Effector CD8-positive, alpha-beta T cell (primary cell): ENCODE measurements at places on chromosomes 11 and 22.

DNA sequence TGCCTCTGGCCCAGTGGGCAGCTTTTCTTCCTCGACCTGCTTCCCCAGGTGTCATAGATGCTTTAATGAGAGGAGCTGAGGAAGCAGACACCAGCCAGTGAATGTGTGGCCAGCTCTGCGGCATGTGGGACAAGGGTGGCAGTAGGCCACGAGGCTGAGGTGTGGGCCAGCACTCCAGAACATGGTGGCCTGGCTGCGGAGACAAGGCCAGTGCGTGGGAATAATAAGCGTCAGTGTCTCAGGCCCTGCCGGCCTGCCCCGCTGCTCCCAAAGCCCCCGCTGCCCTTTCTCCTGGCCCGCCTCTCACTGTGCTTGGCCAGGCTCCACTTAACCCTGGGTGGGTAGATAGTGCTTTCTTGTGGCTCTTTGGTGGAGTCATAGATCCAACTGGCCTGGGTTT, 2.1 kb downstream of the MAPK8IP1 start:
- DNase-seq = no peak

DNA sequence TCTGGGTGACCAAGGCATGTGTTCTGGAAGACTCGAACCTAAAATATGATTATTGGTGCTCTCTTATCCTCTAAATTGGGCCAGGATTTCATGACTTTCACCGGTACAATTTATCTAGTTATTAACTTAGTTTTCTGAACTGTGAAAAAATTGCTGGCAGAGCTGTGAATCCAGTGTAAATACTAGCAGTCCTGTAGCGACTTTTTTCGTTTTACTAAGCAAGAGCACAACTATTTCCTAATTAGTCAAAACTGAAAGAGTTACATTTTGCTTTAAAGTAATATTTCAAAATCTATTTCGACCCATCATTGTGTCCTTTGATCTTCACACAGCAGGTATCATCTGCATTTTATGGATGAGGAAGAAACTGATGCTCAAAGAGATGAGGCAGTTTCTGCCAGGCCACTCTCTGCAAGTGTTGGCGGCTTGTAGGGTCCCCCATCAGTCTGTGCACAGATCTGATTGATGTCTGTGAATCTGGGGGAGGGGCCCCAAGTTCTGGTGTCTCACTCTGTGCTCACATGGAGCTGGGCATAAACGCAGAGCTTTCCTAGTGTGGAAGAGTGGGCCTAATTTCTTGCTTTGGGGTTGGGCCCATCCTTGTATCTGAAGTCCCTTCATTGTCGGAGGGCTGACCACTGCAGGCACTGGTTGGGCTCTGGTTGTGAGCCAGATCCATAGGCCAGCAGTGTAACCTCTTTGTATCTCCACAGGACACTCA, 1.4 kb upstream of the TRMT2A start:
- no peak for DNase-seq

GRCh38 chr11:93577286-93577685, 34.1 kb upstream of the SMCO4 start:
- no peak for DNase-seq

- DNase-seq = no peak
These were observed 66.8 kb downstream of the TSPAN18 start for GRCh38 chr11:44793350-44794090.

GRCh38 chr11:57315491-57315890, 9.3 kb downstream of the TNKS1BP1 start:
- no peak for DNase-seq

DNA sequence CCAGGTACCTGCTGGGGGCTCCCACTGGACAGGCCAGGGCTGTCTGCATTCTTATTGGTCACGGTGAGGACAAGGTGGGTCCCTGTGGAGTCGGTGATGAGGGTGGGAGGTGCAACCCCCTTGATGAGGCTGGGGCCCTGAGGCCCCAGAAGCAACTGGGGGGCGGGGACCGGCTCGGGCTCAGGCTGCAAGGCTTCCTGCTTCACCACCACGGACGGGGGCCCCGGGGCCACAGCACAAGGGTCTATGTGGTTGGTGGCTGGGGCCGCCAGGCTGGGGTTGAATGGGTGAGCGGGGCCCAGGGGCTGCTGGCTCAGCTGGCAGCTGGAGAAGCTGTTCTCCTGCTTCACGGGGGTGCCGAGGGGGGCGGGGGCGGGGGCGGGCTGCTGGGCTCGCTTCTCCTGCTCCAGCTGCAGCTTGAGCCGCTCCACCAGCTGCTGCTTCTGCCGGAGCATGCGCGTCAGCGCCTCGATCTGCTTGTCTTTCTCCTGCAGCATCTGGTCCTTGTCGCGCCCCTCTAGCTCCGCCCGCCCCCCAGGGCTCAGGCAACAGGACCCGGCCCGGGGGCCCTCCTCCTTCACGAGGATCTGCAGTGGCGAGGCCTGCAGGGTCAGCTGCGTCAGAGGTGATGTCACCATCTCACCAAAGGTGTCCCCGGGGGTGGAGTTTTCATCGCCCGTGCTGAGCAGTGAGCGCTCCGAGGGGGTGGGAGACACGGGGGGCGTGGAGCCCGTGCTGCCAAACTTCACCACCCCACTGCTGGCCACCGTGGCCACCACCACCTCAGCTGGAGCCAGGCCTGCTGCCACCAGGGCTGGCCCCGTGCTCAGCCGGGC, 48.2 kb downstream of the SGSM3 start:
- DNase-seq = peak; percentile 43

DNA sequence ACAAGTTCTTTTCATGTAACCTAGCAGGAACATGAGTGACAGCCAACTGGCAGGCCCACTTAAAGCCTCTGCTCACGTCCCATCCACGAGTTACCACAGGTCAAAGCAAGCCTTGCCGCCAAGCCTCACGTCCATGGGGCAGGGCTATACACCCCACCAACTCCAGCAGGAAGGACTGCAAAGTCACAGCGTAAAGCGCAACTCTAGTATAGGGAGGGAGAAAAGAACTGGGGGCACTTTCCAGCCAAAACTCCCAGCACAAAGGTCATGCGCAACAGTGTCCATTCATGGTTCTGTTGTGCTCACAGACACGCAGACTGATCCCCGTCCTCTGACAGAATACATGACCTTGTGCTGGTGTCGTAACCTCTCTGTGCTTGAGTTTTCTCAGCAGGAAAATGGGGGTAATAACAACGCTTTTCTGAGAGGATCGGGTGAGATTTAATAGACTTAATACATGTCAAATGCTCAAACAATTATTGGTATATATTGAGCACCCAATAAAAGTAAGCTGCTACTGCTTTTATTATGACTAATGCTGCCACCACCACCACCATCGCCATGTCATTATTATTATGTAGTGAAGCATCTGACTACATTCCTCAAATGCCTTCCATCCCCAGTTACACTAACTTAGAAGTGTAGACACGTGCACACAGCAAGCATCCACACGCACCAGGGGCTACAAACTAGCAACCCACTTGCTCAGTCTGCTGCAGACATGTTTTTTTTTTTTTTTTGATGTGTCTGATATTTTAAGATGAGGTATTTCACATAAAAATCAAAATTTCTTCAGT, 104.4 kb upstream of the PARVA start:
- DNase-seq = no peak

DNA sequence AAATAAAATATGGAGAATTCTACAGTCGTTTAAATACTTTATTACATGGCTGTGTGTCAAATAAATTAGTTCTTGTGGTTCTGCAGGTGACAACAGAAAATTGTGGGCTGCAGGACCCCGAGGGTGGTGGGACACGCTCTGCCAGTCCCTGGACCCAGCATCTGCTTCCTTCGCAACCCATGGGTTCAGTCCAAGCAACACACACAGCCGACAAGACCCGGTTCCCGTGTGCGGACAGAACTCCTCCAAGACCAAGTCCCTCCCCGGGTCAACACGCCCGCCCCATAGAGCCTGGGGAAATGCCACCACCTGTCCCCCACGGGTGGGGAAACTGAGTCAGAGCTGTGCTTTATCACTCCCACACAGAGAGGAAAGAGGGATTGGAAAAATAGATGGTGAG, 238.9 kb downstream of the BRD1 start:
- DNase-seq = no peak

DNA sequence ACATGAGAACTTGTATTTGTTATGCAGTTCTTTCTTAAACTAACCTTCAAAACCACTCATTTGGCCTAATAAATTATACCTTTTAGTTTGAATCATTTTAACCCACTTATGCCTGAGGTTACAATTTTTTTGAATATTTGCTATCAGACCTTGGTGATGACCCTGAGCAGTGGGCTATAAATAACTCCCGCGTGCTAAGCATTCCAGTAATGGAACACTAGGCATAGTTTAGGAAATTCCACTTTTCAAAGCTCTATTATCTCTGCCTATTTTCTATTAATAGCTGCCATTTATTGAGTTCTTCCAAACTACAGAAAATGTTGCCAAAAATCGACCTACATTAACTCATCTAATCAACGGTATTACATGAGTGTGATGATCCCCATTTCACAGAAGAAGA, 993.4 kb upstream of the FAT3 start:
- DNase-seq = no peak
